ENCODE measurements at places on chromosomes 12 and 14.

DNA sequence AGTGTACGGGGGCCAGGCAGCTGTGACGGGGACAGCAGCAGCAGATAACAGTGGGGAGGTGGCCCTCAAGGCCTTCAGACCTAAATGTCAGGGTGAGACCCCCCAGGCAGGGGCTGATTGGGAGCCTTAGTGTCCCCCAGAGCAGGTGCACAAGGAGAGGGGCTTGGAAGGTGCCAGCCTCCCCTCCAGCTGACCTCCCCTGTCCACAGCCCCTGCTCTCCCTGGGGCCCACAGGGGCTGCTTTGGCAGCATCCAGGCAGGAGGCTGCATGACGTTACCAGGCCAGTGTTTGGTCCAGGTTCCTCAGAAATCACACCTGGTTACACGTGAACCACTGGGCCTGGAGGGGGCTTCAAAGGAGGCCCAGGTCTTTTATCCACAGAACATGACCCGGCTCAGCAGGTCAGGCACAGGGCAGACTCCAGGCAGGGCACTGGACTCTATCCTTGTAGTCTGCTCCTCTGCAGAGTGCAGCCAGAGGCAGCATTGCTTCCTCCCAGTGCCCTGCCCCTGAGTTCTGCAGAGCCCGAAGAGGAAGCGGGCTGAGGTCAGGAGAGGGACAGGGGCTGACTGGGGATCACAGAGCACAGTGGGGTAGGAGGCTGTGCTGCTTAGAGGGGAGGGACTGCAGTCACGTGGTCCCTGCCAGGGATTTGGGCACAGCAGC, 2.6 kb upstream of the TRMT61A start:
- no peak for DNase-seq

- no peak for DNase-seq
Observed at GRCh38 chr14:68894802-68895703, 84.0 kb downstream of the ACTN1 start.

- no peak for DNase-seq
Observed at GRCh38 chr14:79997509-79998208, 213.6 kb downstream of the DIO2 start.

DNA sequence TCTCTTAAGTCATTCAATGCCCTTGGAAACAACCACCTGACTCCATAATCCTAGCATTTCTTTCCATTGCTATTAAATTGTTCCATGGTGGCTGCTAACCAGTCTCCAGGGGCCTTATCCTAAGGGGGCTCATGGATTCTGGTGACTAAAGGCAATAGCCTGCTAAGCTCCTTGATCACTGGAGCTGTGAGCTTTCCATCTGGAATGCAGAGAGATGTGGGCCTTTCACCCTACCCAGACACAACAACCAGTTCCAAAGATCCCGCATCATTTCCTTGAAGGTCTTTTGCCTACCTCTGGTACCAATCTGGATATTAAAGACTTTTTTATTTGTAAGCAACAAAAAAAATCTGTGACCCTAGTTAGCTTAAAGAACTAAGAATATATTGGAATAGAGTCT, 32.9 kb downstream of the NDUFA12 start:
- DNase-seq: no peak

GRCh38 chr14:54659365-54659764, 92.4 kb downstream of the SAMD4A start:
- no peak for DNase-seq

GRCh38 chr14:59511916-59512575, 27.7 kb downstream of the JKAMP start:
- peak; percentile 26 for DNase-seq

GRCh38 chr12:94710933-94711332, 60.6 kb upstream of the TMCC3 start:
- DNase-seq: no peak

- DNase-seq: no peak
Observed at GRCh38 chr14:103206023-103206481, 82.8 kb downstream of the TNFAIP2 start.

GRCh38 chr12:34377243-34378035, 355.1 kb downstream of the ALG10 start:
- DNase-seq: no peak

- DNase-seq: no peak
Observed at GRCh38 chr12:13023811-13024530, 20.2 kb upstream of the FAM234B start.

GRCh38 chr12:77941401-77941800, 110.7 kb downstream of the NAV3 start:
- DNase-seq: no peak

DNA sequence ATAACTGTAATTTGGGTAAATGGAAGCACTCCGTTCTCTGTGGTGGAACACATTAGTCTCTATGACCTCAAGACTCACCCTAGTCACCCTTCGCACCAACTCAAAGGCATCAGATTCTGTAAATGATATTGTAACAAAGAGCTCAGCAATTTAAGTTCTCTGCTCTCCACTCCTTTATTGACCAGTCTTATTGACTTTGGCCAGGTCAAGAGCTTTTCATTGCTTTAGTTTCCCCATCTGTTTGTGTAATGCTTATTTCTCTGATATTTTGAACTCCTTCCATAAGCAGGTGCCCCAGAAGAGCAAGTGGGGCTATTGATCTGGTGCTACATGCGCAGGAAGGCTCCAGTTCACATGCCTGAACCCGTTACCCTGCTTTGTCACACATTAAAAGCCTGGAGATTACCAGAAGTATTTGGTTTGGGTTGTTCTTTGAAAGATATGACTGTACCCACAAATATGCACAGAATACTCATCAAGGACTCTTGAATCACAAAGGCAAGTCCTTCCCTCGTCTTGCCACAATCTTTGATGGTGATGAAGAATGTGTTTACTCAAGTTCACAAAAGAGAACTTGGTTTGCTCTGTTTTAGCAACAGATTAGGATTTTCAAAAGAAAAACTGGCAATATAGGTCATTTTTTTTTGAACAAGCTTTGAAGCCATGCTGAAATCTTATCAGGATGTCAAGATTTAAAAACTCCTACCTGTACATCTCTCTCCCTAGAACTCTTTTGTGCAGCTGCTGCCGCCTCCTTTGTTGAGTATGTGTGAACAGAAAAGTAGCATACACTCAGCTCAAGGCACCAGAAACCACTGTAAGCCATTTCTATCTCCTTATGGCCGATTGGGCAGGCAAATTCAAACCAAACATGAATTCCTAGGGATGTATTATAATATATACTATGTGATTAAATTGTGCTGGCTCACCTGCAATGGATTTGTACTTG, 193.9 kb downstream of the BCAT1 start:
- DNase-seq: no peak

DNA sequence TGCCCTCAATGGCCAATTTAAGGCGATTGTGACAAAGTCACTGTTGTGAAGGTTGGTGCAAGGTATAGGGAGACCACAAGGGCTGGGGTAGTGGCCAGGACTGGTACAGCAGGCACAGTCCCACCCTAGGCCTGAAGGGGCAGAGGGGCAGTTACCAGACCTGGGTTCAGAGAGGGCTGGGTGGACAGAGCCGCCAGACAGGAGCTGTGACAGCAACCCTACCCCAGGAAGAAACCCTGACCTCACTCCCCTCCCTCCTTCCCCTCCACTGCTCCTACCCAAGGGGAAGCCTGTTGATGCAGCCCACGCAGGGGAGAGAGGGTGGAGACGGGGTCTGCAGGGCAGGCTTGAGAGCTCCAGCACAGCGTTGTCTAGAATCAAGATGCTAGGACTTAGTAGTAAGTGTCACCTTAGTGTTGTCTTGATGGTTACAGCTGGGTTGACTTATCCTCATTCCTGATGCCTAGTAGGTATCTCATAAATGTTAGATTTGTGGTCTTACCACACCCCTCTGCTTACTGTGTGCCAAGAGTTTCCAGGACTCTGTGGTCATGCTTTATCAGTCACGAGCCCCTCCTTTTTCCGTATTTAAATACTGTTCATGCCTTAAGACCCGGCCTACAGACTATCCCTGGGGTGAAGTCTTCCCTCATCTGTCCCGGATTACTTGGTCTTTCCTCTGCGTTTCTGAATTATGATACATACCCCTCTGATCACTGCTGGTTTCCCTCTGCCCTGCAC, 14.4 kb downstream of the EML1 start:
- no peak for DNase-seq

DNA sequence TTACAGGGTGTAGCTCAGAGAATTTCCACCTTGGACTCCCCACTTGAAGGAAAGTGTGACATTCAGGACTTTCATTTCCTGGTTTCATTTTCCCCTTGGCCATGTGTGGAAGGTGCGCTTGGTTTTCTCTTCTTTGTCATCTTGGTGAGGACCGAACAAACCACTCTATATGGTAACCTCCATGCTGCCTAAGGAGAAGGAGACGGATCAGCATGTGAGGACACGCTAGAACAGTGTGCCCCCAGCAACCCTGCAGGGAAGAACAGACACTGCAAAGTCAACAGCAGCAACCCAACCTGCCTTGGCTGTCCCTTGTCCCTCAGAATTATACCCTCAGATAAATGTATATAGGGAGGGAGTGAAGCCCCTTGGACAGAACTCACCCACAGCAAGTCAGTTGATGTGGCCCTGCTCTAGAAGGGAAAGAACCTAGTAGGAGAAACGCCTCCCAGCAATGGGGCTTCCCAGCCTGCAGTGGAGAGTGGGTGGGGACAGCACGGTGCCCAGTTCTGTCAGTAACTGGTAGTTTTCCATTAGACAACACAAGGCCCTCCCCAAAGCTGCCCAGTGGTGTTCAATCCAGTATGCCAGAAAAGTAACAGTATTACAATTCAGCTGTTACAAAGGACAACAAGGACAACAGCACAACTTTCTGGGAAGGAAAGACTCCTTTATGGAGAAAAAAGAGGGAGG, 18.9 kb upstream of the COCH start:
- DNase-seq: no peak

DNA sequence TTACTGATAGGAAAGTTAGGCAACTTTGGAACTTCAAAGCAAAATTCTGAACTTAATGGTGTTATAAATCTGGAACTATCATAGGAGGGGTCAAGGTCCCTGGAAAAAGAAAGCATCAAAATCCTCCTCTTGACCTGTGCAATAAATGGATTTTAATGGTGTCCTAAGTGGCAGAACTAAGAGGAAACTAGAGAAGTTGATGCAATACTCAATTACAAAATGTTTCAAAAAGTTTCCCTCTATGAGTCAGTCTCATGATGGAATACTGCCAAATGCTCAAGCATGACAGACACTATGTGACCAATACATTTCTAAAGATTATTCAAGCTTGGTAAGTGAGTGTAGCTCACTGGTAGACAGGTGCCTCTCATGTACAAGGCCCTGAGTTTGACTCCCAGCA, 47.7 kb upstream of the ERGIC2 start:
- no peak for DNase-seq

- DNase-seq: no peak
Observed at GRCh38 chr14:64464651-64465050, 648 bp upstream of the AKAP5 start.

GRCh38 chr14:105042813-105043212, 21.9 kb upstream of the CDCA4 start:
- no peak for DNase-seq

- no peak for DNase-seq
Observed at GRCh38 chr14:42469637-42470426, 863.2 kb downstream of the LRFN5 start.

Measured in progenitor cell of endocrine pancreas (in vitro differentiated cells).